ENCODE measurements at places on chromosomes 3 and 15.

- no peak for DNase-seq
Observed at GRCh38 chr15:88073391-88073691, 183.2 kb downstream of the NTRK3 start.

DNA sequence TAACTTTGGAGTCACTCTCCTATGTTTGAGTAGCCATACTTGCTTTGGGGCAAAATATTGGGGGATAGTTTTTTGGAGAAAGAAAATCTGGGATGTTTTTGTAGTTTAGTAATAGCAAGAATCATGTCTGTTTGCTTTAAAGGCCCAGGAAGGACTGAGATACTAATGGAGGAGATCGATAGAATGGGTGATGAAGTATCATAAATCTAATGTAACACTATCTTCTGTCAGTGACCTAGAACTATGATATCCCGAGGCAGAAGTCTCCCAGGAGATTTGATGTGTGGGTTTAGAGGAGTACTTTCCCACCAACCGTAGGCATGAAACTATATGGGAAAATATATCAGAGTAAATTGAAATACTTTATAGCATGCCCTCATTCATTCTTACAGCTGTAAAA, 21.0 kb upstream of the NFKBIZ start:
- DNase-seq, result no peak

- DNase-seq, result no peak
Observed at GRCh38 chr15:17026633-17027032, 3515.0 kb downstream of the GOLGA6L6 start.

GRCh38 chr15:68373028-68373427, 58.9 kb downstream of the ITGA11 start:
- DNase-seq, result no peak

- DNase-seq, result no peak
Observed at GRCh38 chr3:195240171-195240701, 30.7 kb downstream of the XXYLT1 start.
